Tibial nerve (tissue), 4 donors: ENCODE measurements at places on chromosomes 5 and 9. TPM values are rescaled to one million over a fixed set of nuclear protein-coding genes. Genes with fewer than 3 reads are reported as not detected.

GRCh38 chr5:67350618-67351201 is 154.1 kb upstream of the CD180 start:
- peak; percentile 16 for DNase-seq
- peaks cover 8% of the 10 kb centered on the region for H3K4me1 ChIP-seq
- H3K36me3 ChIP-seq, result no peaks in the 10 kb centered on the region
- no peaks in the 10 kb centered on the region for H3K27me3 ChIP-seq
- peak overlapping the region; percentile 5 for H3K4me3 ChIP-seq

DNA sequence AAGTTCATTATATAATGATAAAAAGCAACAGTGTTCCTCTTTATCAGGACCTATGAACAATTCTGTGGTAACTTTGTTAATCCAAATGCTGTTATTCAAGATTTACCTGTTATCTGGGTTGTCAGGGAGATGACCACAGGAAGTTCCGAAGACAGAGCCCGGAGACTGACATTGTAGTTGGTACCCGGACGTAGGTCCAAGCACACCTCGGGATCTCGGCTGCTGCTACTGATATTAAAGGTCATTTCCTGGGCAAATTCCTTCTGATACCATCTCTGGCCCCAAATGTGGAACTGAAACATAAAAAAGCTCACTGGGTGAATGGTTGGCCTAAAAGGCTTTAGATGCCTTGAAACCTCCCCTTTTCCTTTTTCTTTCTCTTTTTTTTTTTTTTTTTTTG is 96.7 kb downstream of the SUSD1 start:
- peak overlapping the region; percentile 20 for H3K27ac ChIP-seq
- no peaks in the 10 kb centered on the region for H3K27me3 ChIP-seq
- no peak for DNase-seq
- H3K36me3 ChIP-seq, result no peaks in the 10 kb centered on the region

DNA sequence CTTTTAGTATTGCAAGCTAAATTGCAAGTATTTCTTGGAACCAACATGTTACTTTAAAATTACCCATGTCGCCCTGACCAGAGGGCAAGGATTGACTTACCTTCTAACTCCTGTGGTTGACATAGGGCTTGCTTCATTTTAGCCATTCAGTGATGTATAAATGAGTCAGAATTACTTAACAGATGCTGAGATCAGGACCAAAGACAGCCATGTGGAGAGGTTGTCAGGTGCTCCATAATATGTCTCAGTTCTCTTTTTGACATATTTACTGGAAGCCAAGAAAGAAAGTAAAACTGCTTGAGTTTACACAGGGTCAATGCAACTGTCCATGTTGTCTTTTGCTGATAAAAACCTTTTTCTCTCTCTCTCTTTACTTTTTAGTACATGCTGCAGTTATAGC is 33.2 kb downstream of the F2RL2 start:
- H3K27me3 ChIP-seq, result no peaks in the 10 kb centered on the region
- H3K4me1 ChIP-seq, result no peaks in the 10 kb centered on the region
- no peak overlapping the region for H3K4me3 ChIP-seq
- H3K27ac ChIP-seq, result no peak overlapping the region
- peaks cover 6% of the 10 kb centered on the region for H3K36me3 ChIP-seq

Gene ELOVL7
- 13.3 TPM for total RNA-seq
